ENCODE measurements at places on chromosomes 6 and 20. TPM values are rescaled to one million over a fixed set of nuclear protein-coding genes. Genes with fewer than 3 reads are reported as not detected.

Gene FHL5
- total RNA-seq, result not detected

Gene GABRR2
- total RNA-seq, result 0.13 TPM

Gene RIMS1
- total RNA-seq, result 21.2 TPM

Gene SGK2
- under 0.01 TPM for total RNA-seq

Gene NCOA5
- total RNA-seq, result 9.0 TPM

Gene LPIN3
- total RNA-seq, result 0.77 TPM

Gene MTO1
- total RNA-seq, result 24.5 TPM

Gene ZKSCAN4
- 4.3 TPM for total RNA-seq

Gene PPP1R16B
- total RNA-seq, result 166 TPM

Gene MOG
- not detected for total RNA-seq

Gene MMP24OS
- total RNA-seq, result 2.4 TPM

Gene COMMD7
- 26.3 TPM for total RNA-seq

Gene MYH7B
- not detected for total RNA-seq

Gene BMP6
- 72.8 TPM for total RNA-seq

Gene JPH2
- 0.13 TPM for total RNA-seq

Gene C20orf202
- under 0.01 TPM for total RNA-seq

Gene TFAP2A
- not detected for total RNA-seq
